Fibroblast of villous mesenchyme (primary cell): ENCODE measurements at places on chromosomes 11 and 22. TPM values are rescaled to one million over a fixed set of nuclear protein-coding genes. Genes with fewer than 3 reads are reported as not detected.

GRCh38 chr11:20368438-20368837 lies 4.9 kb downstream of the HTATIP2 start:
- DNase-seq = no peak

- peak; percentile 12 for DNase-seq
Measured at GRCh38 chr11:34148504-34149165, 43.2 kb downstream of the NAT10 start.

Gene DKK3
- 316 and 338 TPM in 2 replicates for total RNA-seq

- peak; percentile 3 for DNase-seq
Measured at GRCh38 chr11:97794876-97795275, 1225.9 kb upstream of the CNTN5 start.

Gene C11orf21
- total RNA-seq = not detected in 2 replicates

DNA sequence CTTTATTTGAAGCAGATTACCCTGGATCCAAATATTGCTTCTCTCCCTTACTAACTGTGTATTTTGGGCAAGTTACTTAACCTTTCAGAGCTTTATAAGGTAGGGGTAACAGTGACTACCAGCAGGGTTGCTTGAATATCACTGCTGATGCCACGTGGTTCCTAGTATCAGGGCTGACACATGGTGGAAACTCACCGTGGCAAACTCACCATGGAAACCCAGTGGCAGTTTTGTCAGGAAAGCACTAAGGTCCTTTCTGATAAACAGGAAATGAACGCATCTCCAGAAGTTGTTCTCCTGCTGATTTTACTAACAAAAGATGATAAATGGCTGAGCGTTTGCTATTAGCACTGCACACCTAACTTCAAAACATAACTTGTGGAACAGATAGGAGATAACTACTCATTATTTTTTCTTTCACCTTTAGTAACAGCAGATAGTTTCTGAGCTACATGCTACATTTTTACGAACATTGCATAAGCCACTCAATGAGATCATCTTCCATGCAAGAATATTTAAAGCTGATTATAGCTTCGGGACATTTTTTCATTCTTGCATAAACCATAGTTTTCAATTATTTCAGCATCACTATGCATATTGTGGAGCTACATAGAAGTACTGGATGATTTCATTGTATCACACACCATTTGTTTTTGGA lies 59.7 kb upstream of the RAG2 start:
- no peak for DNase-seq

Gene SPON1
- total RNA-seq = 0.32 and 0.43 TPM in 2 replicates

Gene DEUP1
- not detected in 2 replicates for total RNA-seq

GRCh38 chr22:30027169-30027568 lies 53.1 kb upstream of the HORMAD2 start:
- DNase-seq = no peak

Gene AGBL2
- total RNA-seq = 0.64 and 1.3 TPM in 2 replicates

Gene PTPN5
- not detected in 2 replicates for total RNA-seq

- no peak for DNase-seq
Measured at GRCh38 chr11:73629907-73630306, 16.5 kb upstream of the PLEKHB1 start.

GRCh38 chr22:41770715-41771468 lies 29.6 kb upstream of the CCDC134 start:
- no peak for DNase-seq

Gene EXPH5
- total RNA-seq = 0.32 and 2.2 TPM in 2 replicates

GRCh38 chr11:61507962-61508861 lies at the start of gene LRRC10B:
TSS of gene LRRC10B (plus strand) at chr11:61508749. CDS start at chr11:61508999, 250 bp downstream.
- DNase-seq = no peak

- no peak for DNase-seq
Measured at GRCh38 chr11:106217456-106217855, 140.0 kb downstream of the AASDHPPT start.

- DNase-seq = no peak
Measured at GRCh38 chr11:117923773-117924172, 5.4 kb downstream of the TMPRSS13 start.

Gene PISD
- total RNA-seq = 40.6 and 56.6 TPM in 2 replicates

- no peak for DNase-seq
Measured at GRCh38 chr11:61533401-61533800, 24.9 kb downstream of the LRRC10B start.

GRCh38 chr11:10457901-10458300 lies 2.8 kb downstream of the AMPD3 start:
- no peak for DNase-seq

- no peak for DNase-seq
Measured at GRCh38 chr22:37566329-37566837, 6.1 kb downstream of the CDC42EP1 start.

Gene KCNJ11
- total RNA-seq = not detected in 2 replicates
